Psoas muscle (tissue), 8 donors: ENCODE measurements at places on chromosomes 12 and 14. TPM values are rescaled to one million over a fixed set of nuclear protein-coding genes. Genes with fewer than 3 reads are reported as not detected.

GRCh38 chr14:53851394-53852090, 105.1 kb downstream of the BMP4 start:
- no peak overlapping the region for H3K4me3 ChIP-seq
- H3K27ac ChIP-seq, result no peak overlapping the region
- H3K4me1 ChIP-seq, result no peaks in the 10 kb centered on the region
- H3K36me3 ChIP-seq, result no peaks in the 10 kb centered on the region
- H3K27me3 ChIP-seq, result no peaks in the 10 kb centered on the region
- no peak for DNase-seq

- no peaks in the 10 kb centered on the region for H3K36me3 ChIP-seq
- H3K27ac ChIP-seq, result no peak overlapping the region
- no peak for DNase-seq
- H3K27me3 ChIP-seq, result no peaks in the 10 kb centered on the region
Observed at GRCh38 chr12:63264629-63265028, 113.6 kb upstream of the AVPR1A start.

Gene SELPLG
- total RNA-seq, result 2.3 TPM

GRCh38 chr14:88417594-88417993, 32.1 kb downstream of the SPATA7 start:
- H3K4me1 ChIP-seq, result no peaks in the 10 kb centered on the region
- no peak overlapping the region for H3K4me3 ChIP-seq
- H3K36me3 ChIP-seq, result no peaks in the 10 kb centered on the region

Gene MTRFR
- total RNA-seq, result 9.9 TPM

DNA sequence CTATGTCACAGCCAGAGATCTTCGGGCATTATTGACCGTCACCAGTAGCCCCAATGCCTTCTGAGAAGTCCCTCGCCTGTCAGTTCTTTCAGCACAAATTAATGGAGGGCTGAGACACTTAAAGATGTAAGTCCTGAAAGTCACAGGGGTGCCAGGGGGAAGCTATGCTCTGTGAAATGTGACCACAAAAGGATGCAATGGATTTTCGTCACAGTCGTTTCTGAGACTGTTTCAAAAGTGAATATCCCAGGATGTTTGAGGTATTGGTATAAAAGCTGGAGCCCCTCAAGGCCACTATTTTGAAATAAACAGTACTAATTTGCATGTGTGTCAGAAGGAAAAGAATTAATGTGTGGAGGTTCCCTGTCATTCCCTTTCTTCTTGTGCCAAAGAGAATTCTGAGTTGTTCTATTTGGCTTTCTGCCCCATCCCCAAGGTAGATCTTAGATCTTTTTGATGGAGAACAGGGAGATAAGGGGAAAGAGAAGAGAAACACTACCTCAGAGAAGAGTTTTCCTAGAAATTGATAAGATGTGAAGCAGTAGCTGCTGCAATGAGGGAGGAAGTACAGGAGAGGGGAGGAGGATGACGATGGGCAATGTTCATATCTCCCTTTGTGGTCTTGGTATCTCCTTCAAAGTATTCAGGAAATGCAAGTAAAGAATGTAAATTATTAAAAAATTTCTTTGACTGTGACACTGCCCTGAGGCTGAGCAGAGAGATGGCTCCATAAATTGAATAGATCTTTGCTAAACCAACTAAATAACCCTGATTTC, 101.8 kb upstream of the NAP1L1 start:
- no peak overlapping the region for H3K27ac ChIP-seq
- DNase-seq, result no peak
- no peaks in the 10 kb centered on the region for H3K4me1 ChIP-seq
- no peak overlapping the region for H3K4me3 ChIP-seq
- no peaks in the 10 kb centered on the region for H3K36me3 ChIP-seq
- no peaks in the 10 kb centered on the region for H3K27me3 ChIP-seq

- H3K4me1 ChIP-seq, result no peaks in the 10 kb centered on the region
- no peak for DNase-seq
- H3K36me3 ChIP-seq, result no peaks in the 10 kb centered on the region
- H3K4me3 ChIP-seq, result no peak overlapping the region
- no peaks in the 10 kb centered on the region for H3K27me3 ChIP-seq
- no peak overlapping the region for H3K27ac ChIP-seq
Observed at GRCh38 chr12:18402872-18403611, 141.7 kb downstream of the PIK3C2G start.
